ENCODE measurements at places on chromosomes 12 and 14. TPM values are rescaled to one million over a fixed set of nuclear protein-coding genes. Genes with fewer than 3 reads are reported as not detected.

DNA sequence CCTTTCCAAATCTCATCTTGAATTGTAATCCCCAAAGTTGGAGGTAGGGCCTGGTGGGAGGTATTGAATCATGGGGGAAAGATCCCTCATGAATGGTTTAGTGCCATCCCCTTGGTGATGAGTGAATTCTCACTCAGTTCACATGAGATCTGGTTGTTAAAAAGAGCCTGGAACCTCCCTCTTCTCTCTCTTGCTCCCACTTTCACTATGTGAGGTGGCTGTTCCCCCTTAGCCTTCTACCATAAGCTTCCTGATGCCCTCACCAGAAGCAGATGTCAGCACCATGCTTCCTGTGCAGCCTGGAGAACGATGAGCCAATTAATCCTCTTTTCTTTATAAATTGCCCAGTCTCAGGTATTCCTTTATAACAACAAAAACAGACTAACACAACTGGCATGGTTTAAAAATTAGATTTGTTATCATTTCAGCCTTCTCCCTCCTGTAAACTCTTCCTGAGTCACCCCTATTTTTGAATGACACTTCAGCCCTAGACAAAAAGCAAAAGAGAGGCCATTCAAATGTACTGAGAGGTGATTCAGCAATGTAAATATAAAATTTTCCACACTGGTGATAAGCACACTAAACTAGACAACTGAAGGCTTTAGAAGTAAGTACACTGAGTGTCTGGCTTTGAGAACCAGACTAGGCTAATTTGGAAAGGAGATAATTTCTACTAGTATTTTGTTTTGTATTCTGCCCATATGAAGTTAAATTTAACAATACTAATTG, 212.1 kb upstream of the ABCD2 start:
- H3K27me3 ChIP-seq: no peaks in the 10 kb centered on the region
- no peak for DNase-seq
- H3K4me1 ChIP-seq: no peaks in the 10 kb centered on the region
- no peak overlapping the region for H3K4me3 ChIP-seq
- H3K27ac ChIP-seq: no peak overlapping the region

DNA sequence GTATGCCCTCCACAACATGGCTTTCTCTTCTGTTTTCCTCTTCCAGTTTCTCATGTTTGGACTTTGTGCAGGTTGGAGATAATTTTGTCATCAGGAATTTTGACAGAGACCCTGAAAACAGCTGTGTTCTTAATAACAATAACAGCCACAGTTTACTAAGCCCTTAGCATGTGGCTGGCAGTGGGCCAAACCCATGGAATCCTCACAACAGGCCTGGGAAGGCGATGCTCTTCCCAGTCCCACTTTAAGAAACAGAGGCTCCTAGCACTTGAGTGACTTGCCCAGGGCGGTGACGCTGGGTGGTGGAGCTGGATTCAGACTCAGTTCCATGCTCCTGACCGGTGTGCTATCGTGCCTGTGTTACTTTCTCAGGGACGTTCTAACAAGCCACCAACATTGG, 20.1 kb upstream of the PLEKHG3 start:
- no peak overlapping the region for H3K27ac ChIP-seq
- H3K4me1 ChIP-seq: no peaks in the 10 kb centered on the region
- H3K27me3 ChIP-seq: no peaks in the 10 kb centered on the region
- no peaks in the 10 kb centered on the region for H3K36me3 ChIP-seq
- H3K4me3 ChIP-seq: no peak overlapping the region

GRCh38 chr12:11238275-11238674, 31.2 kb downstream of the PRB3 start:
- H3K27ac ChIP-seq: no peak overlapping the region
- no peak for DNase-seq
- H3K4me3 ChIP-seq: no peak overlapping the region

DNA sequence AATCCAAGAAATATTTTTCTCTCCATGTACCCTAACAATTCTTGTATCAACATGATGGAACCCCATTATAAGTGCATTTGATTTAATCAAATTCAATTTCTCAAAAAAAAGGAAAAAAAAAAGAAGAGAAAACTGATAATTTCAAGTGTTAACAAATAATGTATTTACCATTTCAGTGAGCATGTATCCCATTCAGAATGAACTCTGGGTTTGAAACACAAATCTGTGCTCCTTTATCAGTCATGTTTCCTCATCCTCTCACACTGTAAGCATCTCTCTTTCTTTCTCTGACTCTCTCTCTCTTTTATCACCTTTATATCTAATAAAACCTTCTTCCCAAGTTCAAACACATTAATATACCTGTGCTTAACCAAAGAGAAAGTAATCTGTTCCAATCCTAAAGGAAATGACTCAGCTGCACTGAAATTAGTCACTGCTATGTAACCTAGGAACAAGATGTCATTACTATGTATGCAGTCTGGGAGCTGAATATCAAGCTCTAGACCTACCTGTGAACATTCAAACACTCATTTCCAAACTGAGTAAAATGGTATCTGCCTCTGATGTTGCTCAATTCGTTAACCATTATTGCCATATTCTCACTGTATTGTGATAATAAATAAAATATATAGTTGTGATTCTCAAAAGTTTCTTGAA, 135.0 kb upstream of the LRIG3 start:
- H3K27ac ChIP-seq: no peak overlapping the region
- H3K36me3 ChIP-seq: no peaks in the 10 kb centered on the region
- H3K4me1 ChIP-seq: no peaks in the 10 kb centered on the region
- no peak overlapping the region for H3K4me3 ChIP-seq
- DNase-seq: no peak
- H3K27me3 ChIP-seq: no peaks in the 10 kb centered on the region

- no peak overlapping the region for H3K4me3 ChIP-seq
- no peaks in the 10 kb centered on the region for H3K4me1 ChIP-seq
- no peak for DNase-seq
- H3K36me3 ChIP-seq: no peaks in the 10 kb centered on the region
- H3K27ac ChIP-seq: no peak overlapping the region
- H3K27me3 ChIP-seq: no peaks in the 10 kb centered on the region
Observed at GRCh38 chr14:99188731-99189191, 83.2 kb downstream of the BCL11B start.

DNA sequence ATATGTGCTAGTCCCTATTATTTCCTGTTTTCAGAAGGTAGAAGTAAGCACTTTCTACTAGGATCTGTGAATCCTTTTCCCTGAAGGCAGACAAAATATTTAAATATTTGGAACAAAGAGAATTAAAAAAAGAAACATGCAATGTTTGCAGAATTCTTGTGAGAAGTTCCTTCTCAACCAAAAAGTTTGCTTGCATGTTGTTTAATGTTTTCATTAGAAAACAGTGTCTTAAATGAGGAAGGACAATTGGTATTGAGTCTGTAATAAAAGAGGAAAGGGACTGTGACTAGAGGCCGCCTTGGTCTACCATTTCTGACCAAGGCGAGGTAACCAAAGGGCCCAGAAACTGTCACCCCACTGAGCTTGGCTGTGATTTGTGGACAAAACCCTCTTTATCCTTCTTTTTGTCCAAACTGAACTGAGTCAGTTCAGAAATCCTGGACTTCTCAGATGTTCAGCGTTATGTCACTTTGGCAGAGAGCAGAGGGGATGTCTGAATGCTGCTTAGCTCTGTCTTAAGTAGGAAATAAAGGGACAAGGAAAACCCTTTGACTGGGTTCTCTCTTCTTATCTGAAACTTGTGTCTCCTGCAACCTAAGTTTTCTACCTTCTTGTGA, 129.8 kb upstream of the CPM start:
- H3K4me3 ChIP-seq: no peak overlapping the region
- no peaks in the 10 kb centered on the region for H3K27me3 ChIP-seq
- DNase-seq: no peak
- H3K27ac ChIP-seq: no peak overlapping the region

DNA sequence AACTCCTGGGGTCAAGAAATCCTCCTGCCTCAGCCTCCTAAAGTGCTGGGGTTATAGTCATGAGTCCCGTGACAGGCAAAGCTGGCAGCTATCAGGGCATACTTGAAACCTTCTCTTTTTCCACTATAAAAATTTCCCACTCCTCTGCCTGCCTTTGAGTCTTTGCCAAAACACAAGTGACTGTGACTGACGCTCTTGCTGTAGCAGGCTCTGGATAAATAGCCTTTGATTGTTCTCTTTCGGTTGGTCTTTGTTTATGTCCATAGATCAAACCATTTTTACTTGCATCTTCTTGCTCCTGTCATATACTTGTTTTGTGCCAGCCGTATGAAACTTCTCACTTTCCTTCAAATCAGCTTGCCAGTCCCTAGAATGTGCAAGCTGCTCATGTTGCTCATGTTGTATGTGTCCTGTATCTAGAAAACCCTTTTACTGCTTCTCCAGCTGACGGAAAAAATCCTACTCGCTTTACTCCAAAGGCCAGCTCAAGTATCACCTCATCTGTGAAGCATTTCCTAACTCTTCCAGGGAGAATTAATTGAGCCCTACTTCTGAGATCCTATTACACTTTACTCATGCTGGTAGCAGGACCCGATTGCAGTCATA, 73.1 kb downstream of the RESF1 start:
- no peak for DNase-seq
- no peak overlapping the region for H3K4me3 ChIP-seq
- H3K4me1 ChIP-seq: no peaks in the 10 kb centered on the region
- no peaks in the 10 kb centered on the region for H3K27me3 ChIP-seq

- H3K4me3 ChIP-seq: no peak overlapping the region
- peak overlapping the region; percentile 51 for H3K27ac ChIP-seq
- no peaks in the 10 kb centered on the region for H3K27me3 ChIP-seq
- no peaks in the 10 kb centered on the region for H3K36me3 ChIP-seq
- peak; percentile 88 for DNase-seq
Observed at GRCh38 chr14:24984846-24985589, 64.9 kb downstream of the STXBP6 start.

DNA sequence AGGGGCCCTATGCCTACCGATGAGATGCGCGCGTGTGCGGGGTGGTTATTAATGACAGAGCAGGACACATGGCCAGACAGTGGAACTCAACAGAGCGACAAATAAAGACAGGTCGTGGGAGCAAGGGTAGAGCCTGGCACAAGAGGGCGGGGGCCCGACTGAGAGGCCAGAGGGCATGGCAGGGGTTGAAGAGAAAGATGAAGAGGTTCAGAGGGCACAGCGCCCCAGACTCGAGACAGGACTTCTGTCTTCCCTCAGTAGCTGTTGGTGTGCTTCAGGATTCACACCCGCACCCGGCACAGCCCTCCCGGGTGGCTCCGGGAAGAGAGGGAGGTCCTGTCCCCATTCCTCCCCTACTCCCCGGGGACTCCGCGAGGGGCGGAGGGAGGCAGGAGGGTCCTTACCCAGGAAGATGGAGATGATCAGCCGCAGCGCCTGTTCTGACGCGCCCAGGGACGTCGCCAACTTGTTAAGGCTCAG, 366 bp downstream of the LPCAT3 start:
- no peaks in the 10 kb centered on the region for H3K36me3 ChIP-seq
- DNase-seq: peak; percentile 54
- no peaks in the 10 kb centered on the region for H3K27me3 ChIP-seq
- peaks cover 23% of the 10 kb centered on the region for H3K4me1 ChIP-seq

GRCh38 chr14:59482541-59483331, 1.5 kb downstream of the L3HYPDH start:
- H3K4me1 ChIP-seq: peaks cover 6% of the 10 kb centered on the region
- peak; percentile 40 for DNase-seq
- H3K36me3 ChIP-seq: no peaks in the 10 kb centered on the region

GRCh38 chr14:68945585-68946488, 33.3 kb downstream of the ACTN1 start:
- H3K36me3 ChIP-seq: no peaks in the 10 kb centered on the region
- peak overlapping the region; percentile 81 for H3K27ac ChIP-seq
- H3K4me1 ChIP-seq: peaks cover 34% of the 10 kb centered on the region
- H3K4me3 ChIP-seq: no peak overlapping the region

DNA sequence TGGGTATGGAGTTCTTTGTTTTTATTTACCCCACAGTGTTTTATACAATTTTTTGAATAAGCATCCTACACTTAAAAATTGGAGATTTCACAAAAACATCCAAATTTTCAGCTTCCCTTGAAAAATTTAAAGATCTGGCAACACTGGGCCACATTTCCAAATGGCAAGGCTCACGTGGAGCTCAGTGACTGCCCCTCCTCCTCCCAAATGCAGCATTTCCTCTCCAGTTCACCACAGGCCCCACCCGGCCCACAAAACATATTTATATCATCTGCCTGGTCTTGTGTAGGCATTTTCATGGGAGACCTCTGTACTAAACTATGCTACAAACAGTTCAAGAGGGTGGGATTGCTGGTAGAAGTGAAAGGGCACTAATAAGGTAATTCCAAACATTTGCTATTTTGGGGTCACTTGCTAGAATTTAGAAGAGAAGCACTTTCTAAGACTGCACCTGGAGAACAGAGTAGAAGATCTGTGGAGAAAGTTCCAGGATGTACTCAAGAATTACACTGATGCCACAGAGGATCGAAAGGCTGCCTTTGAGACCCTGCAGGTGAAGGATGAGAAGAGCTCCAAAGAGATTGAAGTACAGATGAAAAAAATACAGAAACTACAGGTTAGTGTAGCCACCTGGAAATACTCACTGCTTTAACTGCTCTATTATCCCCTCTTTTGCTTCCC, 7.3 kb downstream of the FKBP11 start:
- H3K36me3 ChIP-seq: no peaks in the 10 kb centered on the region
- DNase-seq: no peak
- H3K4me3 ChIP-seq: no peak overlapping the region
- H3K27me3 ChIP-seq: no peaks in the 10 kb centered on the region
- no peaks in the 10 kb centered on the region for H3K4me1 ChIP-seq
- no peak overlapping the region for H3K27ac ChIP-seq

GRCh38 chr14:76697246-76697905, 63.9 kb upstream of the VASH1 start:
- no peaks in the 10 kb centered on the region for H3K36me3 ChIP-seq
- no peak for DNase-seq
- no peaks in the 10 kb centered on the region for H3K4me1 ChIP-seq

DNA sequence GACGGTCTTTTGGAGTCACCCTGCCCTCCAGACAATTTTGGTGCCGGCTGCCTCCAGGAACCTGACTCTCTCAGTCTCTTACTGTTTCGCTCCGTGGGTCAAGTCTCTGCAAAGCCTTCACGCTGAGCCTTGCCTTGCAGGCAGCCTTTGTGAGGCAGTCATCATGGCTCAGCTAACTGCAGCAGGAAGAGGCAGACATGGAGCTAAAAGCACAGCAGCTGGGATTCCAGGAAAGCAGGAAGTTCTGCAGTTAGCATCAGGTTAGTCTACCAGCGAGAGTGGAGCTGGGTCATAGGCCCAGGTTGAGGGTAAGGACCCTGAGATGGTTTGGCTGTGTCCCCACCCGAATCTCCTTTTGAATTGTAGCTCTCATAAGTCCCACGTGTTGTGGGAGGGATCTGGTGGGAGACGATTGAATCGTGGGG, 305.4 kb downstream of the PCNX1 start:
- no peak overlapping the region for H3K27ac ChIP-seq
- no peaks in the 10 kb centered on the region for H3K27me3 ChIP-seq
- no peaks in the 10 kb centered on the region for H3K36me3 ChIP-seq
- DNase-seq: no peak
- H3K4me1 ChIP-seq: no peaks in the 10 kb centered on the region

The HOTAIR gene
- total RNA-seq: not detected

The GALNT16 gene
- 1.6 TPM for total RNA-seq

The NTS gene
- total RNA-seq: not detected

The SERPINA9 gene
- total RNA-seq: not detected

The OTX2 gene
- not detected for total RNA-seq

The SLC17A8 gene
- total RNA-seq: 0.91 TPM

The OVCH1 gene
- not detected for total RNA-seq

The KRT4 gene
- not detected for total RNA-seq

The MTA1 gene
- total RNA-seq: 90.2 TPM

The TSHR gene
- total RNA-seq: 0.25 TPM
